ENCODE measurements at places on chromosomes 5 and 9. TPM values are rescaled to one million over a fixed set of nuclear protein-coding genes. Genes with fewer than 3 reads are reported as not detected.

The NR4A3 gene
- polyA plus RNA-seq = 0.29 TPM

The HAND1 gene
- polyA plus RNA-seq = not detected

The PCDH12 gene
- 0.16 TPM for polyA plus RNA-seq

The ST8SIA4 gene
- polyA plus RNA-seq = 0.35 TPM

The FOXB2 gene
- not detected for polyA plus RNA-seq

The ASPN gene
- polyA plus RNA-seq = 1.1 TPM

The NRG2 gene
- polyA plus RNA-seq = 1.8 TPM

The SH2D3C gene
- 3.2 TPM for polyA plus RNA-seq

The RUFY1 gene
- polyA plus RNA-seq = 31.9 TPM

The GCNT4 gene
- 0.80 TPM for polyA plus RNA-seq

The MED22 gene
- polyA plus RNA-seq = 7.3 TPM

The SNX30 gene
- 3.1 TPM for polyA plus RNA-seq

The KIF27 gene
- polyA plus RNA-seq = 0.76 TPM

The SUSD3 gene
- polyA plus RNA-seq = 0.83 TPM

The OMD gene
- 1.1 TPM for polyA plus RNA-seq

The NHP2 gene
- polyA plus RNA-seq = 238 TPM

The PRSS3 gene
- polyA plus RNA-seq = 112 TPM

The PCDHA4 gene
- polyA plus RNA-seq = 0.02 TPM

The TLN1 gene
- 89.5 TPM for polyA plus RNA-seq

The FOCAD gene
- polyA plus RNA-seq = 6.1 TPM
